ENCODE measurements at places on chromosomes 7 and 10.

DNA sequence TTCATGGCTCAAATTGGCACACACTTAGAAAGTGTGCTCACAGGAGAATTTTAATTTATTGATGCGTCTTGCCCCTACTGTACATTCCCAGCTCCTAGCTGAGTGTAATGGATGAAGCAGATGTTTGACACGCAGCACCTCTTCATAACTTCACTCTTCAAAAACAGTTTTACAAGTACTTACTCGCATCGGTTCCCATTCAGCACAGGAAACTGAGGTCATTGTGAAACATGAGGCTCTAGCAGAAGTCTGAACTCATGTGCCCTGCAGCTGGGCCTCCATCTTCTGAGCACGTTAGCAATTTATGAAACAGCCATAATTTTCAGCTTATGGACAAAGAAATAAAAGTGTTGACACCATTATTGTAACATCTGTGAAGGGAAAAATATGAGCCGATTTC is 558.9 kb upstream of the MGMT start:
- no peak for DNase-seq

GRCh38 chr10:122042836-122043235 is 53.9 kb downstream of the TACC2 start:
- DNase-seq, result no peak

DNA sequence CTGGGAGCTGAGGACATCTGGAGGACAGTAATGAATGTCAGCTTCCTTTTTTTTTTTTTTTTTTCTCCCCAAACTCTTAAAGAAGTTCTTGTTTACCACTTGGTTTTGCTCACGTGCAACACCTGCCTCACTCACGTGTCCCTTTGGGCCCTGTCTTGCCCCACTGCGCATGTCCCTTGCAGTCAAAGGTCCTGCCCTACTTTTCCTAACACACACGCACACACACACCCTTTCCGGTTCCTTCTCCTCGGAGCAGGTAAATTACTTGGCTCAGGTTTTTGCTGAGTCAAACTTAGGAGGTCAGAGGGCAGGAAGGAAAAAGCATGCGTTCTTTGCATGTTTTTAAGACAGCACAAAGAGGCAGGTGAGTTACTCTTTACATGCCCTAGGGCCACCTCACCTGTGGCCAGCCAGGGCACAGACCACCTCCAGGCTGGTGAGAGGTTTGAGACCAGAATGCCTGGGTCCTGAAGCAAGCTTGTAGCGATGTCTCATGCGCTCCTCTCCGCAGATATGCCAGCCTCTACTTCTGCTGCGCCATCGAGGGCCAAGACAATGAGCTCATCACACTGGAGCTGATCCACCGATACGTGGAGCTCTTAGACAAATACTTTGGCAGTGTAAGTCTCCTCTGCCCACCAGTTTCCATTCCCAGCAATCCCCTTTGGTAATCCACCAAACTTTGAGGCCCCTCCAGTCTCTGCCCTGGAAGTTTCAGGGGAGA is 2.8 kb downstream of the AP1S1 start:
- DNase-seq, result no peak

- peak; percentile 26 for DNase-seq
Measured at GRCh38 chr7:116210345-116211005, at the start of gene TES. Gene TES, plus strand, starts transcription at chr7:116210539. Its CDS starts 169 bp downstream, at chr7:116210708.

- no peak for DNase-seq
Measured at GRCh38 chr10:129477051-129477450, 10.0 kb downstream of the MGMT start.

- no peak for DNase-seq
Measured at GRCh38 chr10:24947304-24948097, 4.9 kb downstream of the PRTFDC1 start.

- DNase-seq, result no peak
Measured at GRCh38 chr7:139650429-139651100, 127.1 kb downstream of the CLEC2L start.

DNA sequence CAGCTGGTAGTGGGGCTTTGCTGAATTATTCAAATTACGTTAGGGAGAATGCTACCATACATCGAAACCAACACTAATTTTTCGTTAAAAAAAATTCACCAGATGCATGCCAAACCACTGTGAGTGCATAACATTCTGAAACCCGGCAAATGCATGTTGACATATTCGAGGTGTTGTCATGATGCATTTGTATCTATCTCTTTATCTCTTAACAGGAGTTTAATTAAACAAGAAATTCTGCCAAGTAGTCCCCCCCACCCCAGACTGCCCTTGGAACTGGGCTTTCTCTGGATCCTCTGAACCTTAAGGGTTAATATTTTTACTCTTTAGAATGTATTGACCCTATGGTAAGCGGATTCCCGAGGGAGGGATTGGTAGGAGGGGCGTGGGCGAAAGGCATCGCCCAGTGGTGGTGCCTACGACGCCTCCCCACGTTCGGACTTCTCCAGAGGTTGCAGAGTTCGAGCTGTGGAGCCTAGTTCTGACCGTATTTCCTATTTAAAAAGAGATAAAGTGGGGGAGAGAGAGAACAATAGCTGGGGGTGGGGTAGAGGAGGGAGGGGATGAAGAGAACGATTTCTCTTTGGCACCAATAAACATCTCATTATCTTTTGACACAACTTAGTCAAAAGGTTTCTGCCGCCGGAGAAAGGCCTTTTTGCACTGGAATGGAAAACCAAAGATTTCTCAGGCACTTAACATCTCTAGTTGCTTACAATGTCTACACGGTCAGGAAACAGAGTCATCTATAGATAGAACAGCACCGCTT is 7.2 kb downstream of the DLX6 start:
- no peak for DNase-seq

DNA sequence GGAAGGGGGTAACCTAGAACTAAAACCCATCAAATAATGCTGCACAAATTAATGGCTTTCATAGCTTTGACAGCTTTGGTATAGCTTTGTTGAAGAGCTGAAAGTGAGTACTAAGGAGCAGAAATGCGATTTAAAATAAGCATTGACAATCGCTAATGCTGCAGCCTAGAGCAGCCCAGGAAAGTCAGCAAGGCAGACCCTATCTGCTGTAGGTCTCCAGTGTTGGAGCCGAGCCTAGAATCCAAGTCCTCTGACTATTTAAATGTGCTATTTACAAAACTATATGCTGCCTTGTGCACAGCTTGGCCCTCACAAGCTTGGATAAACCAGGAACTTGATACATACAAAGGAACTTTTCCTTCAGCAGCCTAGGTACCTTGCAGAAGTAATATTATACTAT is 64.9 kb upstream of the ASAH2 start:
- DNase-seq, result no peak

GRCh38 chr7:124764847-124765400 is 668 bp downstream of the GPR37 start:
- no peak for DNase-seq

DNA sequence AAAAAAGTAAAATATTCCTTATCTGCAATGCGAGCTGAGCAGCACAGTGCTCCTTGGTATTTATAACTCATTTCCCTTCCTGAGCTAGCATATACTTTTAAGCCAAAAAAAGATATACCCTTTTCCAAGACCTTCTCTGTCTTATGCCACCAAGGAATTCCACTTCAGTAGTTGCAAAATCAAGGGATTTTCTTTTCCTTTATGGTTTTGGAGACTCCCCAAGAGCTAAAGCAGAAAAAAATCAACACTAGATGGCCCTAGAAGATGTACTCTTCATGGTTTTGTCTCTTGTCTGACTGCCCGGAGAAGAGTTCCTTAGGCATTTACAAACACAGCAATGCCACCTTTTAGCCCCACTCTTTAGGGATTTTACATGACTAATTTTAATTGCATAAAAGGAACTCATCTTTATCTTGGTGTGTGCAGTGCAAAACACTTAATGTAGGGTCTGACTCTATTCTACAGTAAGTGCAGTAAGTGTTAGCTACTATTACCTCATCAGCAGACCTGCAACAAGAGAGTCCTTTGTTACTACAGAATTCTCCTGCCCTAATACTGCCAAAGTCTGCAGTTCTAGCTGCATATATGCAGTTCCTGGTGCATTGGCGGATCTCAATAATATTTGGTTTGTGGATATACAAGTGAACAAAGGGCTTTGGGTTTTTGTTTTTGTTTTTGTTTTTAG is 443.3 kb downstream of the GFRA1 start:
- DNase-seq, result no peak

DNA sequence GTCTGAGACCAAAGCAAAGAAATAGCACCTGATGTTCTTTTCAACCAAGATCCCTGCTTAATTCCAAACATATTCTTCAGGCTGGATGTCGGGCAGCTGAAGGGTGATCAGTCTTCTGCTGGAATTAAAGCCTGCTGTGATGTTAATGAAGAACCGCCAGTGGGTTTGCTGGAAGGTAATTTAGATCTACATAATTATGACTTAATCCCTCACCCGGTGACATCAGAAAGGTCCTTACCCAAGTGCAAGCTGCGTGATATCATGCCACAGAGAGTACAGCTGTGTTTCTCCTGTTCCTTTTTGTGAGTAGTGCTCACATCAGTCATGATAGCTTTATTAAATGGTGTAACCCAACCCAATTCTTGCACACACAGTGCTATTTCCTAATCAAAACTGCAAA is 29.1 kb upstream of the LRGUK start:
- no peak for DNase-seq

GRCh38 chr7:29457141-29457561 is 106.5 kb upstream of the PRR15 start:
- no peak for DNase-seq

DNA sequence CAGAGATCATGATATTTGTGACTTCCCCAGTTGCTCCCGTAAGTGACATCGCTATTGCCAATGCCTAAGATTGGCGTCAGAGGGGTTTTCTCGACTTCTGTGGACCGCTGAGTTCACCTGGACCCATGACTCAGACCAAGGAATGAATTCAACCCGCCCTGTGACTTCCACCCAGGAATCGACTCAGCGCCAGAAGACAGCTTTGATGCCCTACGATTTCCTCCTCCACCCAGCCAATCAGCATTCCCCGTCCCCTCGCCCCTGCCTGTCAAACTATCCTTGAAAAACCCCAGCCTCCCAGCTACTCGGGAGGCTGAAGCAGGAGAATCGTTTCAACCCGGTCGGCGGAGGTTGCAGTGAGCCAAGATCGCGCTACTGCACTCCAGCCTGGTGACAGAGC is 58.3 kb downstream of the MICALL2 start:
- DNase-seq, result no peak

GRCh38 chr7:118573085-118573484 is 348.6 kb downstream of the ANKRD7 start:
- DNase-seq, result no peak

DNA sequence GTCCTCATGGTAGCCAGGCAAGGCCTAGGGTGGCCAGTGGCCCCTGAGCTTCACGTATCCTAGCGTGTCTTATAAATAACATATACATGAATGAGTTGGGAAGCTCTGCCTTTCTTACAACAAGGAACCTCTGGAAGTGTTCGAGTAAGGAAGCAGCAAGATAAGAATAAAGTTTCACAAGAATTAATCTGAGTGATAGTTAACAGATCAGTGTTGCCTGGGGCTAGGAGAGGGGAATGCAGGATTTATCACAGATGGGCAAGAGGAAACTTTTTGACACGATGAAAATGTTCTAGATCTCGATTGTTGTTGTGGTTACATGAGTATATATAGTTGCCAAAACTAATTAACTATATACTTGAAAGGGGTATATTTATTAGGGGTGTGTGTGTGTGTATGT is 74.2 kb downstream of the TSPAN12 start:
- DNase-seq, result no peak

GRCh38 chr10:85900487-85900886 is 466.1 kb downstream of the GRID1 start:
- DNase-seq, result no peak

DNA sequence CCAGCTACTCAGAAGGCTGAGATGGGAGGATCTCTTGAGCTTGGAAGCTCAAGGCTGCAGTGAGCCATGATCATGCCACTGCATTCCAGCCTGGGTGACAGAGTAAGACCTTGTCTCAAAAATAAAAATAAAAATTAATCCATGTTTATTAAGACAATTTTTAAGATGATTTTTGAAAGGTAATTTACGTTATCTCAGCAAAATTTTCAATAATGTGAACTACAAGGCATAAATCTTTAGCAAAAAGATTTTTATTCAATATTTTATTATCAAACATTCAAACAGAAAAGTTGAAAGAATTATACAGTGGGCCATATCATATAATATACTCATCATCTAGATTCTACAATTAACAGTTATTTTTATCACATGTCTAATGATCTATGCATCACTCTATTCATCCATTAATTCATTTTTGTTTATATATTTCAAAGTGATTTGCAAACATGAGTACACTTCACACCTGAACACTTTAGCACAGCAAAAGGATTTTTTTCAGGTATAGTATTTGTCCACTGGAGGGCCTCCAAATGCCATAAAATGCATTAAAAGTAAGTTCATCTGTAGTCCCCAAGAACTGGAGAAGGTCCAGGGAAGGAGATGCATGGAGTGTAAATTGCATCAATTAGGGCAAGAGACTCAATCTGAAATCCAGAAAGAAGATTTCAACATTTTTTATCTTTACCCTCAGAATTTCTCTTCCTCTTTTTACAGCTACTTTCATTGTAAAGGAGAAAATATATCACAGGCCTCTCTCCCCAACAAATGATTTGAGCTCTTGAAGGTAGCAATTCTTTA is 38.6 kb upstream of the RSBN1L start:
- DNase-seq, result no peak

- no peak for DNase-seq
Measured at GRCh38 chr10:25483999-25484398, 309.2 kb downstream of the GPR158 start.

DNA sequence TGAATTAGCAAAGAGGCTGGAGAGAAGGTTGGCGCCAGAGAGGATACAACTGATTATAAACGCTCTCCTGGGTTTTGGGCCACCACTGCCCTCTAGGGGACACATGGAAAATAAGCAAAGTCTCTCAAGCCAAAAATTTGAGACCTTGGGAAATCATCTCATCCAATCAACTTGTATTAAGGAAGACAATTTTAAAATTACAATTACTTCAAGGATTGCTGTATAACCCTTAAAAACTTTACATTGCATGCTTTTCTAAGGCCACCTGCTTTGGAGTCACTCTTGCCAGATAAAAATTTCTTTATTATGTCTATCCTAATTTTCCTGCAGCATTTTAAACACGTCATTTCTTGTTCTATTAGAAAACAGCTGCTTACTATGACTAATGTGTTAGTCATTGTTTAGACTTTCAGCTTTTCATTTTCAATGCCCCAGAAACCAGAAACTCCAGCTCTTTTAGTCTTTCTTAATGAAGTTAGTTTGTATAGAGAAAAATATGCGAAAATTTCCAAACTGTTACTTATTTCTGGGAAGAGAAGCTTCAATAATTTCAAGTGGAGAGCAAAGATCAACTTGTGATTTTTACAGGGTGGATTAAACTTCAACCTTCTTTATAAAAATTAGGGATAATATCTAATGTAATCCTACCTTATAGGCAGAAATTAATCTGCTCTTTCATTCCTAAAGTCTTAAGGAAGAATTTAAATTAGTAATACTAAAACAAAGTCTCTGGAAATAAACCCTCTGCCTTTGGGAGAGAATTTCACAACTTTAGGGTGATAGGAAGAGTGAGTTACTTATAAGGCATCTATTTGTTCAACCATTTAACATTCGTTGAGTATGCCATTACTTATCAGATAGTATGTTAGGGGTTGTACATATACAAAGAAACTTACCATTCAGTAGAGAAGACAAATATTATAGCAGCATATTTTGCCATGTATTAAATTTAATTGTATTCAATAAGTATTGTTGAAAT is 20.6 kb upstream of the RHOBTB1 start:
- peak; percentile 15 for DNase-seq

Data from T follicular helper cell (primary cell).